ENCODE measurements at places on chromosomes 7 and 10.
A peak's percentile ranks its signal among the peaks of the same experiment; 100 is the strongest.

- DNase-seq, result no peak
Measured at GRCh38 chr10:73647211-73647874, 6.1 kb upstream of the MYOZ1 start.

DNA sequence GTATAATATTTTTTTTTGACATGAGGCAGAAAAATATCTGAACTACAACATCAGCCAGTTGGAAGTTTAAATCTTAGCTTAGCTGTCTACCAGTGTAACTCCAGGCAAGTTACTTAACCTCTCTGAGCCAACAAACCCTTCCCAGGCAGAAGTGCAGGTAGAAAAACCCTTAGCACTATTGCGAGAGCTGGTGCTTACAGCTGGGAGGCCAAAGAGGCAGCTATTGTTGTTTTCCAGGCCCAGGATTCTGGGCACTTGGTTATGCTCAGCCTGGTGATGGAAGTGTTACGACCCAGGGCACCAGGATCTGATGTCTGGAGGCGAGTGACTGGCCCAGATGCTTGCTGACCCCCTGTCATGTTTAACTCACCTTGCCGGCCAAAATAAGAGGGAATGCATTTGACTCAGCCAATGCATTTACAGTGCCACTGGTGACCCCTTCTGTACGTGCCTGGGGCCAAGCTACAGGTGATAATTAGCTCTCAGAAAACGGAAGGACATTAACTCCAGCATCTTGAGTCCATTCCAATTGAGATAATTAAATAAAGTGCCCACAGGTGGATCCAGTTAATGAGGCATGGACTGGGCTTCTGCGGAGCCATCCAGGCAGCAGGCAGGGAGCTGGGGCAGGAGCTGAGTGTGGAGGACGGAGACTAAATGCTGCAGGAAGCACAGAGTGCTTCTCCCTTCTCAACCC lies 126.5 kb upstream of the HABP2 start:
- DNase-seq, result no peak

- DNase-seq, result no peak
Measured at GRCh38 chr10:19882621-19883020, 66.4 kb downstream of the PLXDC2 start.

GRCh38 chr7:20304366-20304765 lies 26.3 kb upstream of the ITGB8 start:
- DNase-seq, result no peak

DNA sequence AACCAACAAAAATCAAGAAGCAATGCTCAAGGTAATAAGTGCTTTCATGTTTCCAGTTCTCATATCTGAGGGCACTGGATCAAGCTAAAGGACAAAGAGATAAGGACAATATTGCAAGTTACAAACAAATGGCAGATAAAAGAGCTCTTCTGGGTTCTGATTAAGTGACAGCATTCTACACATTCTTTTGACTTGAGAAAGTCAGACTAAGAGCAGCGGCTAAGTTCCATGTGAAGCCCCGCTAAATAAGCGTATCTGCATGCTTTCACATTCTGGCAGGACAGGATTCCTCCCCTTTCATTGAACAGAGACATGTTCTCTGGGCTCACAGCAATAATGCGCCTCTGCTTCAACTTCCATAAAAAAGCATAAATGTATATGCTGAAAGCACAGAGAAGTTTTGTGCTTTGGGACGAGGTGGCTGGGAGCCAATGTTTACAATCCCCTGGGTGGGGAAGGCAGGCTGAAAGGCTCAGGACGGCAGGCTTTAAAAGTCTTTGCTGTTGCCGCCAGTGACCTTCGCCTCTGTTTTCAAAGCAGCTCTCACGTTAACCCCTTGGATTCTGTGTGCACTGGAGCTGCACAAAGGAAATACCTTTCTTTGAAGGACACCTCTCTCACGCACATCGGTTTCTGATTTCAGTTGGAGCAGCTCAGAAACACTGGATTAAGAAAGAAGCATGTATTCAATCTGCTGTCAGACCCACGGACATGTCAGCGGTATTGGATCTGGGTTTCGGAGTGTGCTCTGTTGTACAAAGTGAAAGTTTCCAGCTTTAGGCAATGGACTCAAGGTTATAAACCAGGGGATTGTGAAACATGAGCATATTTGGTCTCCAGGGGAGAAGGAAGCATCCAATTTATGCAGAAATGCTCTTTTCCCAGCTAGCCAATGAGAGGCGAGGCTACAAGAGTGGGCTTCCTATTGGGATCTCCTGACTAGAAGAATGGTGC lies 105.4 kb upstream of the FAM133B start:
- peak; percentile 77 for DNase-seq

All from mammary epithelial cell (primary cell).